ENCODE measurements at places on chromosomes 12 and 14. TPM values are rescaled to one million over a fixed set of nuclear protein-coding genes. Genes with fewer than 3 reads are reported as not detected.

Gene IL31
- total RNA-seq, result not detected

- DNase-seq, result no peak
Observed at GRCh38 chr12:75975702-75976101, 55.9 kb downstream of the PHLDA1 start.

- no peak for DNase-seq
Observed at GRCh38 chr12:28032811-28033537, 60.4 kb upstream of the PTHLH start.

- peak; percentile 83 for DNase-seq
Observed at GRCh38 chr12:69623970-69624369, 13.3 kb upstream of the LRRC10 start.

- no peak for DNase-seq
Observed at GRCh38 chr14:60278350-60278749, 29.3 kb downstream of the PPM1A start.

- DNase-seq, result no peak
Observed at GRCh38 chr14:82094829-82095345, 561.2 kb upstream of the SEL1L start.

Gene GPX2
- total RNA-seq, result not detected

- DNase-seq, result no peak
Observed at GRCh38 chr12:100951756-100952155, 157.2 kb downstream of the ANO4 start.

- DNase-seq, result no peak
Observed at GRCh38 chr12:92029902-92030586, 115.6 kb downstream of the BTG1 start.

GRCh38 chr12:89244536-89244935 is 107.8 kb downstream of the DUSP6 start:
- DNase-seq, result no peak

GRCh38 chr14:72906316-72906715 is 12.4 kb upstream of the DPF3 start:
- no peak for DNase-seq

Gene GLS2
- total RNA-seq, result 0.49 TPM

Gene DEGS2
- total RNA-seq, result not detected

Gene KRT86
- total RNA-seq, result not detected

DNA sequence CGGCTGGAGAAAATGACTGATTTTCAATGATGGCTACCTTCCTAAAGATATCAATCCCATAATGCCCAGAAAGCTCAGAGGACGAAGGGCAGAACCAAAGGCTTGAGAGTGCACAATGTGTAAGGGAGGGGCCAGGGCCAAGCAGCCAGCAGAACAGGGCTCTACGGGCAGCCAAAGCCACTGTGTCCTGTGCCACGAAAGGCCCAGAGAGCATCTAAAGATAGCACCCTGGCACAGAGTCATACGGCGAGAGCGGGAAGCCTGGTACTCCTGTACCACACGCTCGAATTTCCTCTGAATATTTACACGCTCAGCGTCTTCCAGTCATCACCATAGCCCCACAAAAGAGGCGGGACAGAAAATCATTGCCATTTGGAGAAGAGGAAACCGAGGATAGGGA is 39.5 kb downstream of the PRMT8 start:
- peak; percentile 65 for DNase-seq

- DNase-seq, result peak; percentile 94
Observed at GRCh38 chr12:119178544-119179334, at the start of gene HSPB8. HSPB8 (plus strand) TSS chr12:119178931; CDS start chr12:119179313, 382 bp downstream.

Gene MANSC4
- total RNA-seq, result not detected

Gene MED6
- 19.4 TPM for total RNA-seq

DNA sequence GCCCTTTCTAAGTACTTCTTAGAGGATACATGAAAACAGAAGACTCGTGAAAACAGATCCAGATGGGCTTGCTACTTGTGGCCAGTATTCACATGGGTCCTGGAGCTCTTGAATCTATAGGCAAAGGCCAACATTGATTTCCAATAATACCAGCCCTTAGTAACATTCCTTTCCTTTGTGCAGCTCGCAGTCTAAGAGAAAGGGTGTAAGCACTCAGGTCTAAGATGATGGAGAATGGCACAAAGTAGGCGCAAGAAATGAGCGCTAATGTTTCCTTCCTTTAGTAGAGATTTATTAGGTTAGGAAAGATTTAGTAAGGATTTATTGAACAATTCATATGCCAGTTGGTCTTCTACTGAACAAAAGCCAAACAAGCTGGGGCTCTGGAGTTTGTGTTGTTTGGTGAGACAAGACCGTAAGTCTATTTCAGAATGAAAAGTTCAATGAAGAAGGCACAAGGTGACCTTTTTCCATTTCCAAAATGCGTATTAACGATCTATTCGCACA is 525 bp downstream of the RNU6-8 start:
- DNase-seq, result no peak

Gene KRT85
- not detected for total RNA-seq

- no peak for DNase-seq
Observed at GRCh38 chr14:101735453-101735852, 26.1 kb upstream of the PPP2R5C start.

Gene PELI2
- 2.0 TPM for total RNA-seq

GRCh38 chr14:67883717-67884116 is 64.1 kb downstream of the RAD51B start:
- DNase-seq, result no peak

Gene KRT71
- not detected for total RNA-seq

DNA sequence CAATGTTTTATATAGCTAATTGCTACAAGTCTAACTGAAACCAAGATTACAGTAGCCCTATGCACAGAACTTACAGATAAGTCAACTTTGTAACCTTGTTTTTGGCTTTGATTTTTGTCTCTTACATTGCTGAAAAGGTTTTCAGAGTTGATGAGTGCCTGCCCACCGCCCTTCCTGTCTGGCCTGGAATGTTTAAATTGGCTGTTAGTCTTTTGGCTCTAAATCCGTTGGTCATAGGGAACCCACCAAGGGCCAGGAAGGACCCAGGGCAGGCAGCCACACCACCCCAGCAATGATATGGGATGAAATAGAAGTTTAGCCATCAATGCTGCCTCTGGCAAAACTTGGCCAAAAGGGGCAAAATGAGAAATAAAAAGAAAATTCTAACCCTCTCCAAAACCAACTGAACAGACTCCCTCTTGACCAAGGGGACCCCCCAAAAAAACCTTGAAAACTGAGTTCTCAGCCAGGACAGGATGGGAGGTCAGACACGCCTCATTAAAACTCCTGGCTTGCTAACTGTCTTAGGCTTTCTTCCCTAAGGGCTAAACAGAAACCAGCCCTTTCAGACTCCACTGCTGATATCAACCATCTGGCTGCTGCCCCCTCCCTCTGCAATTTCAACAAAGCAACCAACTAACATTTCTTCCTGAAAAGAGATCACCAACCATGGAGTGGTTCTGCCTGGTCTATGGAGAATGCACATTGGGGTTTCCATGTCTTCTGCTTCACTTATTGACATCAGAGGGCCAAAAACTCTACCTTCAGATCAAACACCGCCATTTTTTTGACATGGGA is 242.1 kb upstream of the NOS1 start:
- no peak for DNase-seq

DNA sequence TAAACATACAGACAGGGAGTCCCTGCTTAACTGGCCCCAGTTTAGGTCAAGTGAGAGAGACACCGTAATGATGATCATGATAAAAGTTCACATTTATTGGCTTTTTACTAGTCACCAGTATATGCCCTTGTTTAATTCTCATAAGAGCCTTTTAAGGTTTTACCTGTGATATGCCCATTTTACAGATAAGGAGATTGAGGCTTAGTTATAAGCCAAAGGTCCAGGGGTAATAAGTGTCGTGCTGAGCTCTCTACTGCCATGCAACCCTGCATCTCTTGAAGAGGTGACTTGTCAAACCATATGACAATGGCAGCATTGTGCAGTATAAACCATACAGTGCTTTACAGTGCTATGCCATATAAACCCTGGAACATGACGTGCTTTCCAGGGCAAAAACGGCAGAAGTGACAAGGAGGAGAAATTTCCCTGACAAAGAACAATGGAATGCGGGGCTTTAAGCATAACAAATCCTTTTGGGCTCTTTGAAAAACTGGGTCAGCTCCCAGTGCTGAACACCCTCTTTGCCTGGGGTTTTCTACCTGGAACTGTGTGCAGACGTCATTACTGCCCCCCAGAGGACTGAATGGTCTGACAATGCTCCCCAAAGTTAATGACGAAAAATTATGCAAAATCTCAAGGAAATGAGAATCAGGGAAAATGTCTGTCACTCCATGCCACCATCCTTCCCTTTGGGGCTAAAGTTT is 59.7 kb upstream of the C14orf132 start:
- no peak for DNase-seq

- no peak for DNase-seq
Observed at GRCh38 chr12:45203767-45204166, 12.1 kb upstream of the ANO6 start.
